ENCODE measurements at places on chromosomes 1 and 21.

DNA sequence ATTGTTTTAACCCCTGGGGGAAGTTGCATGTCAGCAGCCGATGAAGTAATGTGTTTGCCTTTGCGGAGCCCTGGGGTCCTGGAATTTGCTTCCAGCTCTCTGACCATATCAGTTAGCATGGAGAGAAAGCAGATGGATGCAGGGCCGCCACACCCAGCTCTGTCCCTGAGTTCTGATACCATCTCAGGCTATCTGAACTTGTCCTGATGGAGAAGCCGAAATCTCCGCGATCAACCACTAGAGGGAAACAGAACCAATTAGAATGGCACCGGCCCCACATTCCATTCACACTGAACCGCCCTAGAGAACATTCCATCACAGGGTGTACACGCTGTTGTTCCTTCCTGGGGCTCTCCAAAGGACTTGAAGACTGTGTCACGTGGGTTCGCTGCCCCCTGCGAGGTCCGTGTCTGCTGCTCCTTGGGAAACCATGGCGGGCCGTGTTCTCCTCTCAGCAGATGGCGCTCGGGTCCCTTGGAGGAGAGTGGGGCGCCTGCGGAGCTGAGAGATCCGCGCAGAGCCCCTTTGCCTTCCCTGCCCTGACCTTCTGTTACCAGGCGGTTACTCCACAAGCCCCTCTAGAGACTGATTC is 75.4 kb downstream of the ABCA4 start:
- peak; percentile 14 for DNase-seq

- no peak for DNase-seq
These were observed 1154.6 kb downstream of the BRINP3 start for GRCh38 chr1:189323091-189323490.

DNA sequence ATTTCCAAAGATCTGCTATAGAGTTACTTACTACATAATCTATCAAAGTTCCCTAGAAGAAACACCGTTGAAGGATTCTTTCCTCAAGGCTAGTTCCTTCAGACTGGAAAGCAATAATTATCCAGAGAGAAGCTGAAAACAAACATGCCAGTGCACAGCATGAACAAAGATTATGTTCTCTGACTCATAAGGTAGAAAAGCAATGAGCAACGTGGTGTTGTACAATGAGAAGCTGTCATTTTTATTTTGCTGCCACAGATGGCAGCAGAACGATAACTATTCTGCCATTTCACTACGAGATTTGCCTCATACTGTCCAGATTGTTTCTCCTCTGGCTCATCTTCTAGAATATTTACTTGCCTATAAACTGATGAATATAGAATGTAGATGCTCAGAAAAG is 10.7 kb downstream of the EXTL2 start:
- no peak for DNase-seq

GRCh38 chr1:34125721-34126380 is 39.2 kb downstream of the CSMD2 start:
- DNase-seq, result no peak

DNA sequence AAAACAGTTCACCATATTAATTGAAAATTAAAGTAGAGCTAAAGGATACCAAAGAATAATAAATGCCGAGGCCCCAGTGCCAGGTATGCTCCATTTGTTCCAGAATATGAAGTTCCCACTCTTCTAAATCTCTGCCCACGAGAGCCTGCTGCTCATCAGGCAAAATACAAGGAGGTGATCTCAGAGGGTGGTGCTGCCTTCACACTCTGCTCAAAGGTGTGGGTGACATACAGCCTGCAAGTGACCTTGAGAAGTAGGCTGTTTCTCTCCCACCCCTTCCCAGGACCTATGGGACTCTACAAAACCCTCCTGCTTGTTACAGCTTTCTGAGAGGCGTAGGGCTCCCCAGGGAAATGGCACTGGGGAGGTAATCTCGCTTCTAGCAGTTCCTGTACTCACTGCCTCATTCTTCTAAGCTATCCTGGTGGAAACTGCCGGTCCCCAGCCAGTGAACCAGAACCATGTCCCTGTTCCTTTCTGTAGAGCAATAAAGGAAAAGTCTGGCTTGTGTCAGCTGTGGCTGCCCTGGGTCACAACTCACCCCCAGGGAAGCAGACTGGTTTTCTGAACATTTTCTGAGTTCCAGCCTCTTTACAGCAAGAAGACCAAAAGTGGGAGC is 26.9 kb upstream of the DPT start:
- no peak for DNase-seq

DNA sequence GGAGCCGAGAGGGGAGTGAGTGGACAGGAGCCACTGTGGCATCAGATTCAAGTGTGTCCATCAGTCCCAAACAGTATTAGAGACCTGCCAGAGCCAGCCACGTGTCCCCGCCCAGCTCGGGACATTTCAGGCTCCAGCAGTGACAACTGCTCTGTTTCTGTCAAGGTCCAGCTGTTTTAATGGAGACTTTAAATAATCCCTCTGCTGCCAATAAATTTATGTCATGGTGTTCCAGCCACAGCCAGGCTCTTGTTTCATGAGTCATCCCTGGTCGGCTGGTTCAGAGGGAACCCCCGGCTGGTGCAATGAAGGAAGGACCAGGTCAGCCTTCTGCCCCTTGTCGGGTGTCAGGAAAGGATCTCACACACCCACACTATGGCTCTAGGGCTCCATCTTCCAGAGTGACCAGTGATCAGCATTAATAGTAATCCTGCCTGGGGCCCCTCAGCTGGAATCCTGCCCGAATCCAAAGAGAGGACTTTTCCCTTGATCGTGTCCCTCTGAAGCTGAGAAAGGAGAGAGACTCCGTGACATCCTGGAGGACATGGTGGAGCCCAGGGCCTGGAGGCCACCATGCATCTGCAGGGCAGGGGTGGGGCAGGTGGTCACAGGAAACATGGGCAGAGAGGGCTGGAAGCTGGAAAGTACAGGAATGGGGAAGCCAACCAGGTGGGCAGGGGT is 197.3 kb downstream of the MATN1 start:
- DNase-seq, result no peak

DNA sequence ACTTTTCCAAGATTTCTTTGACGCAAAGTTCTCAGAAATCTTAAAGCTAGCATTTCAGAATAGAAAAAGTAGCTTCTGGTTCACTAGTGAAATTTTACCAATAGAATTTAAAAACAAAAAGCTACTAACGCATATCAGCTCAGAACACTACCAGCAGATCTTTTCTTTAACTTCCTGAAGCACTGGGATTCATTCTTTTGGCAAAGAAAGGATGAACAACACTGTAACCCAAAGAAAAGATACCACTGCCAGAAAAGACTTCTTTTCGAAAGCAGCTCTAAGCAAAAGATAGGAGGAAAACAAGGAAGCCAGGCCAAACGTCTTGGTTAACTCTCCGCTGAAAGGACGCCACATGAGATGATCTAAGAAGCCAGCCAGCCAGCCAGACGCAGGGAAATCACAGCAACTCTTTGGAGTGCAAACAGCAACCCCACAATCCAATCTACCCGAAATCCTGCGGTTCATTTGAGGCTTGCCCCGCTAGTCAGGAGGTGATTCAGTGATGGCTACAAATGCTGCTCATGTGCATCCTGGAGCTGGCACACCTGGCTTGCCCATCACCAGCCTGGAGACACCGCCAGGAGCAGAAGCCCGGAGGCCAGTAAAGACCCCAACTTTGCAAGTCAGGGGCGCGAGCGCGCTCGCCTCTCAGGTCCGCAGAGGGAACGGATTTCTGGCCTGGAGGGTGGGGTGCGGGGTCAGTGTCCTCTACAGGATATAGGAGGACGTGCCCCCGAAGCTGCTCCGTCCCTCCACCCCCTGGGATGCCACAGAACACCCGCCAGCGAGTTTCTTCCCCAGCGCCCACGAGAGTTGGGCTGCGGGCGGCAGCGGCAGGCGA is 812 bp downstream of the NBPF1 start:
- DNase-seq, result no peak

DNA sequence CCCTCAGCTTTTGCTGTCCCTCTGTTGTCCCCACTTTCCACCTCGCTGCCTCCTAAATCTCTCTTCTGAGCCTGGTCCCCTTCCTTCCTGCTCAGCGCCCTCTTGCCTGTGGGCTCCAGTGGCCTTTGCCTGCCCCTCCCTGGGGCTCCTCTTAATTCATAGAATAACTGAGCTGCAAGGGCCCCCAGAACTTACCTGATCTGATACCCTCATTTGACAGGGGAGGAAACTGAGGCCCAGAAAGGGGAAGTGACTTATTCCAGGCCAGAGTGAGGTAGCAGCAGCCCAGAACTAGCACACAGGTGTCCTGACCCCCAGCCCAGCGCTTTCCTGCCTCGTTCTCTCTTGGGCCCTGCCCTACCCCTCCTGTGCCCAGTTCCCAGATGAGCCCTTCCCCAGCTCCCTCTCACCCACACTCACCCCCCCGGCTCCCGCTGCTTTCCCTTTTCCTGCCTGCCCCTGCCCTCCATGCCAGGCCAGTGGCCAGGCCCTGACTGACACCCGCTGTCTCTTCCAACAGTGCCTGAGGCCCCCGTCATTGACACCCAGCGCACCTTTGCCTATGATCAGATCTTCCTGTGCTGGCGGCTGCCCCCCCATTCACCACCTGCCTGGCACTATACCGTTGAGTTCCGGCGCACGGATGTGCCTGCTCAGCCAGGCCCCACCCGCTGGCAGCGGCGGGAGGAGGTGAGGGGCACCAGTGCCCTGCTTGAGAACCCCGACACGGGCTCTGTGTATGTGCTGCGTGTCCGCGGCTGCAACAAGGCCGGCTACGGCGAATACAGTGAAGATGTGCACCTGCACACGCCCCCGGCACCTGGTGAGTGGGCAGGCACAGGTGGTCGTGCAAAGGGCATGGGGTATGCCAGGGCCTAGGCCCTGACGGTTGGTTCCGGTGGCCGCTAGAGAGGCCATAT is 5.7 kb downstream of the TRIM46 start:
- DNase-seq, result no peak

DNA sequence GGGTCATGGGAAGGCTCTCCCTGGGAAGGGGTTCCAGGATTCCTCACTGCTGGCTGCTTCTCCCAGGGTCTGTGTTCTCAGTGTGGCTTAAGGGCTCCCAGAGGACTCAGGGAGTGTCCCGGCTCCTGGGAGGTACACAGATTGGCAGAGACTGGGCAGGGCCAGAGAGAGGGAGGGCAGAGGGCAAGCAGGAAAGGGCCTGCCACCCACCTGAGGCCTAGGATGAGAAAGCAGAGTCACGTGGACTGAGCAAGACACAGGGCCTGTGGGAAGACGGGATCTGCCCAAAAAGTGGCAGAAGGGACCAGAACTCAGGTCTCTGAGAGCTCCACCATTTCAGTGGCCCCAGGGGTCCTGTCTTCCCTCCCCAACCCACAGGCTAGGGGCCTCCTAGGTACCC is 871 bp downstream of the SLFNL1 start:
- DNase-seq, result no peak

DNA sequence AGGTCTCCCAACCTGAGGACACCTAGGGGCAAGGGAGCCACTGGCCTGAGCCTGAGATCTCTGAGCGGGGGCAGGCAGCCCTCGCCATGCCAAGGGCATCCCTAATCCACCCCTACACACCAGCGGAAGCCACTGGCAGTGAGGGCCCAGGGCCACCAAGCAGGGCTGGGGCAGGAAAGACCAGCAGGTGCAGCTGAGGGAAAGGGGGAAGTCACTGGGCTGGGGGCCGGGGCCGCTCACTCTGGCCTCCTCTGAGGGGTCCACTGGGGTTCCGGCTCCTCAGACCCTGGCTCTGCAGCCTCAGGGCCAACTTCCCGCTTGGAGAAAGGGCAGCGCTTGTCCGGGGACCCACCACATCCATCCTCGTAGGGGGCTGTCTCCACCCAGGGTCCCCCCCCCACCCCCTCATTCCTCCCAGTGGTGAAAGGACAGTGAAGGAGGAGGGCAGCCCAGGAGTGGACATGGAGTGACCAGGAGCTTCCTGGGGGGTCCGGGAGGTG is 42.5 kb upstream of the ACTRT2 start:
- DNase-seq, result no peak

- DNase-seq, result no peak
These were observed 27.0 kb downstream of the RAP1GAP start for GRCh38 chr1:21641967-21642739.

GRCh38 chr1:205537386-205538018 is 33.0 kb downstream of the CDK18 start:
- DNase-seq, result no peak

DNA sequence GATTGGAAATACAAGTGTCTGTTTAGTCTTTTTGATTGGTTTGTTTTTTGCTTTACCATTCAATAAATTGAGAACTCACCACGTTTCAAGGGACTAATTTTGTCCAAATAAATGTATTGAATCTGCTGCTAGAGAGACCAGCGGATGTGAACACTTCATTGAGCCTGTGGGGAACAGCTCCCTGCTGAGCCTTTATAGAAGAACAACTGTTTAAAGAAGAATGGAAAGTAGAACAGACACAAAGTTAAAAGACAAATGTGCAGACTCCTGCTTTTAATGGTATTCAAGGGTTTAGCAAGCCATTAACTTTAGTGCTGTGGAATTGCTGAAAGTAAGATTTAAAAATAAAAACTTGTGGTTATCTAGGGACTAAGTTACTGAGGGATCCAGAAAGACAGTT is 817.7 kb upstream of the B3GALT2 start:
- no peak for DNase-seq

DNA sequence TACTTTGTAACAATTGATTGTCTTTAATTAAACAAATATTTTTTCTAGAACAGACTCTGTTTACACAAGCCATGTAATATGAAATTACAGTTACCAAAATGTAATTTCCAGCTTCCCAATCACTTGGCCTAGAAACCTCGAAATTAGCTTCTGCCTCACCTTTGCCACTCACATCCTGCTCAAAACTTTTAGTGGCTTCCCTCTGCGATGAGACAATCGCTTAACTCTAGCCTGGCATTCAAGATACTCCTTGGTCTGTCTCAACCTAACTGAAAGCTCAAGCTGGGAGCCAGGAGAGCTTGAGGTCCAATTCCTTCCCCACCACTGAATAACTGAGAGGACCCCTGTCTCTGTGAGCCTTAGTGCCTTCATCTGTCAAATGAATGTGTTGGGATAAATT is 42.8 kb downstream of the GFI1 start:
- DNase-seq, result no peak

- no peak for DNase-seq
These were observed 84.5 kb downstream of the PSMG1 start for GRCh38 chr21:39098696-39099200.
